ENCODE measurements at places on chromosomes 5 and 9. TPM values are rescaled to one million over a fixed set of nuclear protein-coding genes. Genes with fewer than 3 reads are reported as not detected.

The ADGRV1 gene
- 0.85 TPM for total RNA-seq

The RNF145 gene
- 141 TPM for total RNA-seq

The GFPT2 gene
- total RNA-seq: 0.48 TPM

The SPINK4 gene
- total RNA-seq: not detected

The PLAC8L1 gene
- 0.43 TPM for total RNA-seq

The HBEGF gene
- total RNA-seq: 26.9 TPM

The OR1J1 gene
- not detected for total RNA-seq

The RABL6 gene
- 65.9 TPM for total RNA-seq

The DBH gene
- total RNA-seq: not detected

The PCDHB14 gene
- total RNA-seq: 0.43 TPM

The ARSB gene
- total RNA-seq: 5.3 TPM

The LHX6 gene
- total RNA-seq: under 0.01 TPM

The MARVELD2 gene
- 24.8 TPM for total RNA-seq

The ANKRD20A1 gene
- total RNA-seq: not detected

The ENTREP1 gene
- total RNA-seq: 0.64 TPM

The RGS7BP gene
- total RNA-seq: not detected

The FAM153A gene
- total RNA-seq: 1.3 TPM

The ZNF354C gene
- total RNA-seq: 1.9 TPM

The PKN3 gene
- 1.7 TPM for total RNA-seq

The SLC34A1 gene
- total RNA-seq: 0.43 TPM

The MCIDAS gene
- total RNA-seq: 0.48 TPM

The CCDC171 gene
- 1.9 TPM for total RNA-seq

The RIC1 gene
- total RNA-seq: 33.5 TPM

The BAAT gene
- 0.24 TPM for total RNA-seq

All from tracheal epithelial cell (primary cell).